ENCODE measurements at places on chromosomes 13 and 19. TPM values are rescaled to one million over a fixed set of nuclear protein-coding genes. Genes with fewer than 3 reads are reported as not detected.
A peak's percentile ranks its signal among the peaks of the same experiment; 100 is the strongest.

GRCh38 chr13:113598081-113598410 is 13.5 kb downstream of the TFDP1 start:
- H3K4me3 ChIP-seq: no peak overlapping the region
- no peaks in the 10 kb centered on the region for H3K4me1 ChIP-seq
- peaks cover 18% of the 10 kb centered on the region for H3K36me3 ChIP-seq
- no peaks in the 10 kb centered on the region for H3K27me3 ChIP-seq
- H3K27ac ChIP-seq: no peak overlapping the region

DNA sequence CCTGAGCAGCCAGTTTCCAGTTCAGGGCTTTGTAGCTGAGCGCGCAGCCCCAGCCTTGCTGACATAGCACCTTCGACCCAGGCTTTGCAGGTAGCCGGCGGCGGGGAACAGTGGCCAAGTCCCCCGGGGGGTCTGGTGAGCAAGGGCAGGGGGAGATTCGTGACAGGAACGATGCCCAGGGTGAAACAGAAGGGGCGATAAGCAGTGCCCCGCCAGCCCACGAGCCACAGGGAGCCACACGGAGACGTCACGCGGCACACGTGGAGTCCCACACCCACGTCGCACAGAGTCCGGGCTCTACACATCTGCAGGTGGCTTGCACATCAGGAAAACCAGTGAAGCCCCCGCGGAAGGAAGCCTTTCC is 127.2 kb downstream of the SOX1 start:
- no peaks in the 10 kb centered on the region for H3K4me1 ChIP-seq
- DNase-seq: no peak
- H3K4me3 ChIP-seq: no peak overlapping the region
- no peaks in the 10 kb centered on the region for H3K36me3 ChIP-seq

RASL11A gene
- 82.2 TPM for total RNA-seq

- peak within 1 kb of the TSS; percentile 71 for H3K27ac ChIP-seq
- no peaks in the 10 kb centered on the region for H3K27me3 ChIP-seq
- no peak for DNase-seq
- H3K4me3 ChIP-seq: peak within 1 kb of the TSS; percentile 59
- H3K4me1 ChIP-seq: peaks cover 9% of the 10 kb centered on the region
- no peaks in the 10 kb centered on the region for H3K36me3 ChIP-seq
These were observed at the start of gene IL11 for GRCh38 chr19:55370305-55370988. IL11 (minus strand) TSS chr19:55370463; CDS start chr19:55370310, 153 bp downstream.

DNA sequence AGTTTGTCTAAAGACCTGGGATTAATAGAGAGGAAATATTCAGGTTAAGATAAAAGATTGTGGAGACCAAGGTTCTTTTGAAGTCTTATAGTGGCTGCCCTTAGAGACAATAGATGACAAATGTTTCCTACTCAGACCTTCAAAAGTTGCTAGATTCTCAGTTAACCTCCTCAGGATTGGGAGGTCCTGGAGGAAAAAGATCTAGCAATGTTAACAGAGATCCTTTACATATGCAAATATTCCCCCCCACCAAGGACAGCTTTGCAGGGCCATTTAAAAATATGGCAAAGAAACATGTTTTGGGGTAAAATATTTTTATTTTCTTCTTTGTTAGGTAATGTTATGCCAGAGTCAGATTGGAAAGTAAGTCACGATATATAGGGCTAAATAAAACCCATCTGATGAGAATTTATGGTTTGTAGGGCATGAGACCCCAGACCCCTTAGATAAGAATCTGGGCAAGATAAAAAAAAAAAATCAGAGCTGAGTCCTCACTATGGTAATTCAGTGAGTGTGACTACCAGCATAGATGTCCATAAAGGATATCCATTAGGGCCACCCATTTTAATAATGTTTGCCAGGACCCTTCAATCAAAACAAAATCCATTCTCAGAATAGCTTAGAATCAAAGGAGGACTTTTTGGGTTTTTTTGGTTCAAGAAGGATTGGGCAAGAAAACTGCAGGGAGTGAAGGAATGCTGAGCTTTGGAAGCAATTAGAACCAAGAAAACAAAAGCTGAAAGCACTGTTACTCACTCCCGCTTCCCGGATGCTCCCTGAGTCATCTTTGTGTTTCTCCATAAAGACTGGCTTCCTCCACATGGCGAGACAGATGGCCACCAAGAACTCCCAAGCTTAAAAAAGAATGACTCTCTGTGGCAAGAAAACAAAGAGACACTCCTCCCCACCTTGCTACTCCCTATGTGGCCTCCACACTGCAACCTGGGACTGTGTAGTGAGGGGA is 28.2 kb downstream of the VSTM1 start:
- peak; percentile 86 for DNase-seq
- H3K4me1 ChIP-seq: no peaks in the 10 kb centered on the region
- no peak overlapping the region for H3K27ac ChIP-seq
- no peaks in the 10 kb centered on the region for H3K36me3 ChIP-seq
- no peak overlapping the region for H3K4me3 ChIP-seq

DNA sequence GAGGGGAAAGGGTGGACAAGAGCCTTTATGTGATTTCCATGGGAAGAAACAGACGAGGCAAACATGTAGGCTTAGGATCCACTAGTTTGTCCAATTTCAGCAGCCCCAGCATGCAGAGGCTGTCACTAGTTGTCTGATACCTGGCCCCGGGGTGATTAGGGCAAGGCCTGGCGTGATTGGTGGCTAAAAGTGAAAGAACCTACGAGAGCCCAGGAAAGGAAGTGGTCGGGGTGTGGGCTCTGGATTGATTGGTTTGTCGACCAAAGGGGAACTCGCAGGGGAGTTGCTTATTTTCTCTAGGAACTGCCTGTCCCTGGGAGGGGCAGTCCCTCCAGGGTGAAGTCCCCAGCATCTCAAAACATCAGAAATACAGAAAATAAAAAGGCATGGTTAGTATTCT is 64.2 kb upstream of the UQCRFS1 start:
- H3K36me3 ChIP-seq: no peaks in the 10 kb centered on the region
- H3K27me3 ChIP-seq: no peaks in the 10 kb centered on the region
- no peaks in the 10 kb centered on the region for H3K4me1 ChIP-seq
- H3K4me3 ChIP-seq: no peak overlapping the region
- H3K27ac ChIP-seq: no peak overlapping the region

- H3K4me3 ChIP-seq: no peak overlapping the region
- H3K4me1 ChIP-seq: no peaks in the 10 kb centered on the region
- H3K27ac ChIP-seq: no peak overlapping the region
- no peak for DNase-seq
These were observed 21.1 kb downstream of the ZNF582 start for GRCh38 chr19:56372281-56372680.

GRCh38 chr19:18762125-18763023 is 28.7 kb downstream of the COMP start:
- no peaks in the 10 kb centered on the region for H3K27me3 ChIP-seq
- H3K4me3 ChIP-seq: no peak overlapping the region
- H3K27ac ChIP-seq: no peak overlapping the region
- peaks cover 6% of the 10 kb centered on the region for H3K4me1 ChIP-seq
- DNase-seq: peak; percentile 56

- H3K27ac ChIP-seq: no peak overlapping the region
- no peaks in the 10 kb centered on the region for H3K36me3 ChIP-seq
- H3K27me3 ChIP-seq: no peaks in the 10 kb centered on the region
- H3K4me3 ChIP-seq: no peak overlapping the region
- no peaks in the 10 kb centered on the region for H3K4me1 ChIP-seq
- no peak for DNase-seq
These were observed 9.4 kb downstream of the SLC25A23 start for GRCh38 chr19:6450166-6450565.

- H3K27ac ChIP-seq: no peak overlapping the region
- H3K4me3 ChIP-seq: no peak overlapping the region
- H3K36me3 ChIP-seq: no peaks in the 10 kb centered on the region
- H3K27me3 ChIP-seq: no peaks in the 10 kb centered on the region
- H3K4me1 ChIP-seq: no peaks in the 10 kb centered on the region
- no peak for DNase-seq
These were observed 942.2 kb downstream of the PCDH17 start for GRCh38 chr13:58573743-58574142.

DNA sequence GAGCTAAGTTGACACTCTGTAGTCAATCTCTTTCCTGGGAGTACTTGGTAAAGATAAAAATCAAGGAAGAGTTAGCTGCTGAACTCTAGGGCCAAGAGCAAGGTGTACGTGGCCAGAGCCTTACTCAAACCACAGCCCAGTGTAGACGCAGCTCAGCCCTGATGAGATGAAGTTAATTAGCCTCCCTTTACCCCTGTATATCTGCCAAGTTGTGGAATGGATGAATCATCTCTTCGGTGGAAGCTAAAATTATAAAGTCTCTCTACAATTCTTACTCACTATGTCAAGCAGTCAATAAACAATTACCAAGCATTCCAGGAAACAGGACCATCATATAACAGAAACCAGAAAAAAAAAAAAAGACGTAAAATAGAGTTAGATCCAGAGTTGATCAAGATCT is 146.9 kb upstream of the UFM1 start:
- H3K36me3 ChIP-seq: no peaks in the 10 kb centered on the region
- H3K27me3 ChIP-seq: no peaks in the 10 kb centered on the region
- no peak overlapping the region for H3K27ac ChIP-seq
- peak; percentile 89 for DNase-seq

IL11 gene
- total RNA-seq: 0.66 TPM

DNA sequence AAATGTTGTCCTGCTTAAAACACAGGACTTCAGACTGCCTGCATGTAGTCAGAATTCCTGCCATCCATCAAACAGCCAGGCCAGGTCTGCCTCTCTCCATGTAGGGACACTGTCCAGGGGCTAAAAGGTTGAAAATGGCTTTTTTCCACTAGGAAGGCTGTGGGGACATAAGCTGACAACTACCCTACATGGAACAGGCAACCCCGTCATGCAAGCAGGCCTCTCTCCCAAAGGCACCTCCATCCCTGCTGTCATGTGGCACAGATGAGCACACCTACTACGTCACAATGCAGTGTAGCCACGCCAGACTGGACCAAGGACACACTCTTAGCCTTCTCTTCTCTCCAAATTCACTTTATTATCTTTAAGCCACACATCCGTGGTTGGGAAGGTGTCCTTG is 40.8 kb downstream of the LATS2 start:
- peaks cover 15% of the 10 kb centered on the region for H3K4me1 ChIP-seq
- H3K4me3 ChIP-seq: no peak overlapping the region
- H3K36me3 ChIP-seq: no peaks in the 10 kb centered on the region
- no peak overlapping the region for H3K27ac ChIP-seq

GRCh38 chr13:76758257-76758656 is 127.9 kb downstream of the KCTD12 start:
- no peak overlapping the region for H3K27ac ChIP-seq
- H3K4me3 ChIP-seq: no peak overlapping the region
- no peaks in the 10 kb centered on the region for H3K27me3 ChIP-seq

- no peaks in the 10 kb centered on the region for H3K27me3 ChIP-seq
- peaks cover 3% of the 10 kb centered on the region for H3K36me3 ChIP-seq
- H3K4me3 ChIP-seq: peak overlapping the region; percentile 92
- DNase-seq: peak; percentile 41
- no peaks in the 10 kb centered on the region for H3K4me1 ChIP-seq
- peak overlapping the region; percentile 52 for H3K27ac ChIP-seq
These were observed 630 bp downstream of the RAP2A start for GRCh38 chr13:97434397-97435201.

TMEM255B gene
- total RNA-seq: 10.4 TPM

DNA sequence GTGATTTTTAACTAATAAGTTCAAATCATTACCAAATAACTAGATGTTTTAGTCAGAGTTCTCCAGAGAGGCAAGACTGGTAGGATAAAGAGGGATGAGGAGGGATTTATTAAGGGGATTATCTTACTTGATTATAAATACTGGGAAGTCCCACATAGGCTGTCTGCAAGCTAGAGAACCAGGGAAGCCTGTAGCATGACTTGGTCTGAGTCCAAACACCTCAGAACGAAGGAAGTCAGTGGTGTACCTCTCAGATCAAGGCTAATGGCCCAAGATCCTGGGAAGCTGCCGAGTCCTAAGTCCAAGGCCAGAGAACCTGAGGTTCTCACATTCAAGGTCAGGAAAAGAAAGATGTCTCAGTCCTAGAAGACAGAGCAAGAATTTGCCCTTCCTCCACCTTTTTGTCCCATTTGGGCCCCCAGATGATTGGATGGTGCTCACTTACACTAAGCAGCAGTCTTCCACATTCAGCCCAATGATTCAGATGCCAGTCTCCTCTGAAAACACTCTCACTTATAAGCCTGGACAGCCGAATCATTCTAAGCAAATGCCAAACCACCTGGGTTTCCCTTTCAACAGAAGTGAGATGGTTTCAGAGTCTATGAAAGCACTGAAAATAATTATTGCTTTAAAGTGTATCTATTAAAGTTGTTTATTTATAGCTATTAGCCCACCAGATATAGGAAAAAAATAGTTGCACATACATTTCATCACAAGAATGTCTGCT is 1599.2 kb downstream of the OLFM4 start:
- no peak overlapping the region for H3K27ac ChIP-seq
- H3K36me3 ChIP-seq: no peaks in the 10 kb centered on the region
- DNase-seq: no peak

- H3K36me3 ChIP-seq: peaks cover 4% of the 10 kb centered on the region
- no peak overlapping the region for H3K4me3 ChIP-seq
- peaks cover 38% of the 10 kb centered on the region for H3K4me1 ChIP-seq
- no peak for DNase-seq
- peak overlapping the region; percentile 86 for H3K27ac ChIP-seq
- no peaks in the 10 kb centered on the region for H3K27me3 ChIP-seq
These were observed 57.5 kb downstream of the STARD13 start for GRCh38 chr13:33227927-33228647.

GRCh38 chr13:79989217-79989661 is 351.7 kb downstream of the SPRY2 start:
- peaks cover 9% of the 10 kb centered on the region for H3K4me1 ChIP-seq
- peak overlapping the region; percentile 41 for H3K27ac ChIP-seq
- H3K36me3 ChIP-seq: no peaks in the 10 kb centered on the region

LSR gene
- 0.26 TPM for total RNA-seq

FBXO27 gene
- 3.6 TPM for total RNA-seq

GRCh38 chr19:1001538-1002166 is 1.4 kb downstream of the GRIN3B start:
- no peak for DNase-seq
- no peak overlapping the region for H3K27ac ChIP-seq

- H3K4me1 ChIP-seq: no peaks in the 10 kb centered on the region
- H3K4me3 ChIP-seq: no peak overlapping the region
- peaks cover 16% of the 10 kb centered on the region for H3K27me3 ChIP-seq
- H3K27ac ChIP-seq: no peak overlapping the region
- no peak for DNase-seq
- H3K36me3 ChIP-seq: no peaks in the 10 kb centered on the region
These were observed 20.6 kb upstream of the TCF3 start for GRCh38 chr19:1672769-1673644.

FAM124A gene
- total RNA-seq: 4.8 TPM

DNA sequence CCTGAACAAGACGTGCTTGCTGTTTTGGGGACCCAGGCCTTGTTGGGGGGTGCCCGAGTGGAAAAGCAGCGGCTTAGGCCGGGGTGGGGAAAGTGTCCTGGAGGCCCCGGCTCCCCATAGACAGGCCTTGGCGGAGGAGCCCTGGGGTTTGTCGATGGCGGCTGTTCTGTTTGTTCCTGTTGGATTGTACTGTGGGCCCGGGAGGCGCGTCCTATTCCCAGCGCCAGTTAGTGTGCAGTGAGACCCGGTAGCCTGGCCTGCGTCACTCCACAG is 11.1 kb downstream of the NCLN start:
- H3K4me1 ChIP-seq: no peaks in the 10 kb centered on the region
- no peak overlapping the region for H3K4me3 ChIP-seq
- no peak overlapping the region for H3K27ac ChIP-seq
- H3K36me3 ChIP-seq: peaks cover 10% of the 10 kb centered on the region

FCGBP gene
- 0.51 TPM for total RNA-seq

- H3K27me3 ChIP-seq: peaks cover 2% of the 10 kb centered on the region
- no peak within 1 kb of the TSS for H3K27ac ChIP-seq
- no peaks in the 10 kb centered on the region for H3K36me3 ChIP-seq
- DNase-seq: peak; percentile 62
- peaks cover 7% of the 10 kb centered on the region for H3K4me1 ChIP-seq
These were observed at the start of gene WIZ for GRCh38 chr19:15449620-15450527. WIZ (minus strand) TSS chr19:15449956; CDS start chr19:15448307, 1,649 bp downstream.

ZC3H13 gene
- 19.0 TPM for total RNA-seq

IFNL1 gene
- not detected for total RNA-seq

Data from fibroblast of lung (primary cell).